ENCODE measurements at places on chromosomes 7 and 10. TPM values are rescaled to one million over a fixed set of nuclear protein-coding genes. Genes with fewer than 3 reads are reported as not detected.

The CD36 gene
- 10.0 TPM for total RNA-seq

The MUC12 gene
- total RNA-seq, result 3.8 TPM

The SLC18A3 gene
- not detected for total RNA-seq

The STOX1 gene
- total RNA-seq, result 1.5 TPM

The SFTPA1 gene
- not detected for total RNA-seq

The MYL10 gene
- total RNA-seq, result not detected

The INTS1 gene
- total RNA-seq, result 91.3 TPM

The PCGF6 gene
- 6.3 TPM for total RNA-seq

The TACR2 gene
- total RNA-seq, result 0.38 TPM

GRCh38 chr10:73910764-73911552 is at the start of gene PLAU:
PLAU (plus strand) TSS chr10:73911132; CDS start chr10:73911556, 424 bp downstream.
- DNase-seq, result peak; percentile 50

- DNase-seq, result peak; percentile 14
Measured at GRCh38 chr10:70660722-70661121, 11.6 kb upstream of the ADAMTS14 start.

GRCh38 chr10:131149586-131149985 is 161.9 kb downstream of the TCERG1L start:
- no peak for DNase-seq

- no peak for DNase-seq
Measured at GRCh38 chr10:117226813-117227451, 14.0 kb upstream of the SLC18A2 start.

DNA sequence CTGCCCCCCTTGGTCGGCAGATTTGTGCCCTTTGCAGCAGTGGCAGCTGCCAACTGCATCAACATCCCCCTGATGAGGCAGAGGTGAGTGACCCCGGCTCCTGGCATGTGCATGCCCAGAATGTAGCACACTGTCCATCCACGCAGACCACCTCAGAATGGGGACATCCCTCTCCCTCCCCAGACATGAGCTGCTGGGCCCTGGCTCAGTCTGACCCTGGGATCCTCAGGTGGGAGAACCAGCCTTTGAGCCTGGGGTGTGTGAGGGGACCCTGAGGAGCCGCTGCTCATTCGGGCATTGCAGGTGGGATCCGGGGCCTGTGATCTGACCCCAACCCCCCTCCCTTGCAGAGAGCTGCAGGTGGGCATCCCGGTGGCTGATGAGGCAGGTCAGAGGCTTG is 5.7 kb downstream of the SFXN3 start:
- no peak for DNase-seq

DNA sequence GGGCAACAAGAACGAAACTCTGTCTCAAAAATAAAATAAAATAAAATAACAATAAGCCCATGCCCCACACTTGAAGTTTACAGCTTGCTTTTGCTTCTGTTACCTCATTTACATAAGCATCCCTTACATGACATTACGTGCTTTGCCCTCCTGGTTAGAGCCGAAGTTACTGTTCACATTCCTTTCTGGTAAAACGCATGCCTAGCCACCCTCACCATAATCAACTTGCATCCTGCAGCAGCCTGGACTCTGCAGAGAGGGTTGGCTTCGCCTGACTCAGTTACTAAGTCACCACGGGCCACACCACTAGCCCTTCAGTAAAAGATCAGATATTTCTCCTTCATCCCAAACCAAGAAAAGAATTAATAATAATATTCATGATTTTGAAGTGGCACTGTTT is 736.0 kb upstream of the AUTS2 start:
- no peak for DNase-seq

- no peak for DNase-seq
Measured at GRCh38 chr7:129768614-129769399, 157.3 kb downstream of the NRF1 start.

- peak; percentile 84 for DNase-seq
Measured at GRCh38 chr10:124588736-124589490, 127.3 kb downstream of the LHPP start.

GRCh38 chr10:63288170-63288569 is 155.0 kb downstream of the NRBF2 start:
- no peak for DNase-seq

DNA sequence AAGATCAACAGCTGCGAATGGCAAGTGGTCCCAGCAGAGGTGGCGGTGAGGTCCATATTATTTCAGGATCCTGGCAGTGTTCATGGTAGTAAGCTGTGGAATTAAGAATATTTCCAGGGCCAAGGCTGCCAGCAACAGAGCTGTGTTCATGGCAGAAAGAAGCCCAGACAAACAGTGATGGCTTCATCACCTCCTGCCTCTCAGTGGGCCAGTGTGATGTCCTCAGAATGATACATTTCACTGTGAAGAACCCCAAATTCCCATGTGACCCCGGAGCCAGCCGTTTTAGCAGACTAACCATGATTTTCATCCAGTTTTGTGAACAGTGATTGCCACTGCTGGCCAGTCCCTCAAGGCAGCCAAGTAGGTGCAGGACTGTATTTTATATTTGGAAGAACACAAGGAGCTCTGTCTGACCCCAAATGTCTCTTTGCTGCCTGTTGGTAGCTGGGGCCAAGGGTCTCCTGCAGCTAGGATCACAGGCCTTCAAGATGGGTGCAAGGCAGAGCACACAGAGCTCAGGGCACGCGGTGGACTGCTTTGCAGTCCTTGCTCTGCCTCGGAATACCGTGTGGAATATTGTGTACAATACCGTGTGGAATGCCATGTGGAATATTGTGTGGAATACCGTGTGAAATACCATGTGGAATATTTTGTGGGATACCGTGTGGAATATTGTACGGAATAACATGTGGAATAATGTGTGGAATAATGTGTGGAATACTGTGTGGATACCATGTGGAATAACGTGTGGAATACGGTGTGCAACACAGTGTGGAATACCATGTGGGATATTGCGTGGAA is 132.3 kb upstream of the CHST15 start:
- DNase-seq, result no peak

DNA sequence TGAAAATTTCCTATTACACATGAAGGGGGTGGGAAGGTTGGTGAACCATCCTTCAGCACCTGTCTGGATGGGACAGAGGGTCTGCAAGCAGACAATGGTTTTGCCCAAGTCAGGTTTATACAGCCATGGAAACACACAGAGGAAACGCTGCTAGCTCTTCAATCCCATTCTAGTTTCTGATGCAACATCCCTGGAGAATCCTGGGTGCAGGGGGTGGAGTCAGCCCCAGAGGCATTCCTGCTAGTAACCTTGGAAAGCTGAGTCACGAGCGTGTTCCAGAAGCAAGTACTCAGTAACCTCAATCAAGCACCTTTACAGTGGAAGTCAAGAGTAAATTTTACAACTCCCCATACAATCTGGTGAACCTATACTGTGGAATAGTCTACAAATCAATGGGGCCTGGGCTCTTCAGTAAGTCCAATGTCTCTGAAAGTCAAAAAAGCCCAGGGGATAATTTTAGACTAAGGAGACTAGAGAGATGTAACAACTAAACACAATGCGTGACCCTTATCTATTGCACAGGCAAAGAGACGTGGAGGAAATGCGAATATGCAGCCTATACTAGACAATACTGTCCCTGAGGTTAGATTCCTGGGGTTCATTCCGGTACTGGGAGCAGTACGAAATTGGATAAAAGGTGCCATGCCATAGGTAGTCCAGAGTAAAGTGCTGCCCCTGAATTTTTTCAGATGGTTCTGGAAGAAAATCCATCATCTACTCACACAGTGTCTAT is 95.4 kb downstream of the ZRANB1 start:
- DNase-seq, result no peak

- DNase-seq, result no peak
Measured at GRCh38 chr10:105681051-105681450, 1040.0 kb downstream of the SORCS3 start.

DNA sequence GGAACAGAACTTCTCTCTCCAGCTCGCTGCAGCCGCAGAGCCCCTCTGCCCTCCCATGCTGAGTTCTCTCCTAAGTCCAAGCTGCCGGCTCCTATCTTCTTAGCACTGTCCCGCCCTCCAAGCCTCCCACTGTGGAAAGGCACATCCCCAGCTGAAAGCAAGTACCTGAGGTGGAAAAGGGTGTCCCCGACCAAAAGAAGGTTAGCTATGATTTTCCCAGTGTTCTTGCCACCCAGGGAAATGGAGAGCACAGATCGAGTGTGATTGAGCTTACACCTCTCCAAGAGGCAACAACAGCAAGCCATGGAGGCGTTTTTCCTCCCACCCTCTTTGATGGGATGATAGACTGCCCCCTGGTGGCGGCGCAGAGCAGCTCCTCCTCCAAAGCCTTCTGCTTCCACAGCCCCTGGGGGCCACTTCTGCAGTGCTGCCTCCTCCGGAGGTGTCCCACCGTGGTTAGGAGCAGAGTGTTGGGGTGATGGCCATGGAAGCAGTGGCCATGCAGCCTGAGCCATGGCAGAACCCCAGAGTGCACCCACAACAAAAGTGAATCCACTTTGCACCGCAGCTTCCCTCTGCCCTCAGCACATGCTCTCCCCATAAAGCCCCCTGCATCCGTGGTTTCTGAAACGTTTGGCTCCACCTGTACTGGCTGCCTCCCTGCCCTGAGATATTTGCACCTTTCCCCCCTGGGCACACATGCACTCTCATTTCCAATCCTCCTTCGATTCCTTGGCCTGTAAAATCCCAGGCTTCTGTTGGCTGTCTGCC is 143.1 kb upstream of the STK17A start:
- DNase-seq, result peak; percentile 41

DNA sequence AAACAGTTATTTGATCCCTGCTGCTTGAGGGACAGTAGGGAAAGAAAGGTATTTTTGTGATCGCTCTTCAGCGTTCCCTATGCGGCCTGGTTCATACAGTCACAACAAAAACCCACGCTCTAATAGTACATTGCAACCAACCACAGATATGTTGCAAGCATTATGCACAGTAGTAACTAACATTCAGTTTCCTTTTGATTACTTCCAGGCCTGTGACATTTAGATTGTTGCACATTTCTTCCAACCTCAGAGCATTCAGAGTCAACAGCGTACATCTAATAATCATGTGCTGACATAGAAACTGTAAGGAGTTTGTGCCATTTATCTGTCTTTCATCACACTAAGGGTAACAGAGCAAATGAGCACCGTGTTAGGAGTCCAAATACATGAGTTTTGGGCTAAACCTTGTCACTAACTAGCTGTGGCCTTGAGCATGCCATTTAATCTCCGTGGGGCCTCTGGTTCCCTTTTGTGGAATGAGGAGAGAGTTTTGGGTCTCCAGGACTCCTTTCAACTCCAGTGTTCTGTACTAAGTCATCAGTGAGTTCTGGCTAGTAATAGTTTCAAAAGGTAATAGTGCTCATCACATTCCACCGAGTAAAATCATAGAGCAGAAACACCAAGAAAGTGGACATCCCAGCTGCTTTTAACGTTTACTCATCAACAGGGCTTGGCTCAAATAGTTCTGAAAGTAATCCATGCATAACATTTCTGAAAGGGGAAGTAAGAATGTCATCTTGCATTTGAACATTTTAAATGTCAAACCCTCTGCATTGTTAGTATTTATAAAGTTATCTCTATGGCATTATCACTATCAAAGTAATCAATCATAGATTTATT is 99.0 kb upstream of the FZD1 start:
- DNase-seq, result peak; percentile 12

DNA sequence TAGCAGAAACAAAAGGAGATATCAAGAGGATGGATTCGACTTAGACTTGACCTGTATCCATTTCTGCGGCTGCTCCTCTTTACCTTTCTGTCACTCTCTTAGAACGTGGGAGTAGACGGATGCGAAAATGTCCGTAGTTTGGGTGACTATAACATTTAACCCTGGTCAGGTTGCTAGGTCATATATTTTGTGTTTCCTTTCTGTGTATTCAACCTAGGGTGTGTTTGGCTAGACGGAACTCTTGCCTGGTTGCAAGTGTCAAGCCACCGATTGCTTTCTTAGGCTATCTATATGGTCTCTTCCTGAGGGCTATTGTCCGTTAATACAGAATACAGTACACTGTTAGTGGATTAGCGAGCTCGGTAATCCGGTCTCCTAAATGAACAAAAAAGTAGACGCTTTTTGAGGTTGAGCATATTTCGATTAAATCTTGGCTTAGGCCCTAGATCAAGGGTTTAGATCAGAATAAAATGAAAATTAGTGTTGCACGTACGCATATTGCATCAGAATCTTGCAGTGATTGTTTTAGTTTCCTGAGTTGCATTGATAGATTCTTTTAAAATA is 1.2 kb downstream of the PTEN start:
- no peak for DNase-seq

GRCh38 chr7:88299126-88299525 is 7.6 kb downstream of the STEAP4 start:
- DNase-seq, result no peak

GRCh38 chr7:121810831-121811672 is 61.9 kb upstream of the PTPRZ1 start:
- DNase-seq, result no peak

- DNase-seq, result no peak
Measured at GRCh38 chr7:24725554-24726241, 31.6 kb downstream of the GSDME start.

GRCh38 chr10:73999703-74000102 is 1.8 kb downstream of the VCL start:
- DNase-seq, result no peak
